ENCODE measurements at places on chromosomes 2 and 18. TPM values are rescaled to one million over a fixed set of nuclear protein-coding genes. Genes with fewer than 3 reads are reported as not detected.

The WNT6 gene
- polyA plus RNA-seq = 0.76 TPM

The MRO gene
- polyA plus RNA-seq = 0.13 TPM

The ATP6V1B1 gene
- not detected for polyA plus RNA-seq

The ADCYAP1 gene
- 1.4 TPM for polyA plus RNA-seq
